ENCODE measurements at places on chromosomes 3 and 15.

GRCh38 chr3:66405701-66406091 is 95.1 kb downstream of the LRIG1 start:
- DNase-seq: no peak

DNA sequence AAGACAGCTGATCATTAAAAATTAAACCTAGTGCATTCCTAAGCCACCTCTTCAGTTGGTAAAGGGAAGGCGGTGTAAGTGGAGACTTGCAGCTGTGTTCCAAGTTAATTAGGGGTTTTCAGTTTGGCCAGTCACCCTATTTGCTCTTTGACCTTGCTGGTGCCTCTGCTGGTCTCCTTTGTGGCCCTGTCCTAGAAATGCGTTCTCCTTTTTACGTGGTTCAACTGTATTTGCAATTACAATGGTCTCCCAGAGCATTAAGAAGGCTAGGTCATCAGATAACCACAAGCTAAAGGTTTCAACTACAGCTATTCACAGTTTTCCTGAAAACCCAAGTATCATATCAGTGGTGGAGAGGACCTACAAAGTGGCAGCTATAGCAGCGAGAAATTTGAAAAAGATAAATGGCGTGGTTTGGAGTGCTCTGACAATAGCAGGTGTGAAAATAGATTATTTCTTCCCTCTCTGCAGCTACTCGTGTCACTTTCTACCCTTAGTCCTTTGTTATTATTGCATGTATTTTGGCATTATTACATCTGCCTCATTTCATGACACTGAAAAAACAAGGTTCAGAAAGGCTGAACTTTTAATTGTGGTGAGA is 203.5 kb upstream of the TBC1D5 start:
- DNase-seq: no peak

DNA sequence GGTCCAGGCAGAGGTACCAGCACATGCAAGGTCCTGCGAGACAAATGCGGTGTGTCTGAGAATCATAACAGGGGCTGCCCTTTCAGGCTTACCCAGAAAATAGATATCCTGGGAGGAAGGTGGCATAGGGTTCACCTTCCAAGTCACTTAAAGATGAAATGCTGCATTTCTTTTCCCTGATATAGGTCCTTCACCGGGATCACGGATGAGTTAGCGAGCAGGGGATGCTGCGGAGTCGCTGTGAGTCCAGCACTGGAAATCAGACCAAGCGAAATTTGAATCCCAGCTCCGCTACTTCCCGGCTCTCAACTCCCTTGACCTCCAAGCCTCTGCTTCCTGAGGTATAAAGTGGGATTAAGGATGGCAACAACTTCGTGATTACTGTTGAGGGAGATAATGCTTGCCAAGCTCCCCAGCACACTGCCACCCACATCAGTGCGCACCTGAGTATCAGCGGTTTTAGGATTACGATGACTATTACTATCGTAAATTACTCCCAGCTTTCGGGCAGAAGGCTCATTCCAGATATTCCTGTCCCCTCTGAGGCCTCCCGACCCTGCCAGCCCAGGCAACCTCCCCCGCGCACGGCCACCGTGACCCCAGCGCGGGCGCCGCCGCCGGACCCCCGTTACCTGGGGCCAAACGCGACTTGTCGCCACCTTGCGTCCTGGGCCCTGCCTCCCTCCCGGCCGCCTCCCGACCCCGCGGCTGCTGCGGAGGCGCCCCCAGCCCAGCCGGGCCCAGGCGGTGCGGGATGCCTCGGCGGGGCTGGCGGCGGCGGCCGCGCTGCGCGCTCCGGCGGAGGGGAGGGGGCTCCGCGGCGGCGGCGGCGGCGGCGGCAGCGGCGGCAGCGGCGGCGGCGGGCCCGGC is 589 bp upstream of the GPR27 start:
- DNase-seq: no peak

GRCh38 chr3:52233968-52234367 is 5.0 kb downstream of the TWF2 start:
- no peak for DNase-seq

- no peak for DNase-seq
These were observed 15.3 kb downstream of the HESX1 start for GRCh38 chr3:57184526-57184925.

Measured in stimulated activated CD4-positive, alpha-beta T cell treated with anti-CD3 and anti-CD28 coated beads, Interleukin-15, amount 100 ng/mL, for 1 hour (primary cell).